ENCODE measurements at places on chromosomes 2 and 18. TPM values are rescaled to one million over a fixed set of nuclear protein-coding genes. Genes with fewer than 3 reads are reported as not detected.

Gene PRKAG3
- total RNA-seq: not detected

Gene LAMA1
- 7.7 TPM for total RNA-seq

DNA sequence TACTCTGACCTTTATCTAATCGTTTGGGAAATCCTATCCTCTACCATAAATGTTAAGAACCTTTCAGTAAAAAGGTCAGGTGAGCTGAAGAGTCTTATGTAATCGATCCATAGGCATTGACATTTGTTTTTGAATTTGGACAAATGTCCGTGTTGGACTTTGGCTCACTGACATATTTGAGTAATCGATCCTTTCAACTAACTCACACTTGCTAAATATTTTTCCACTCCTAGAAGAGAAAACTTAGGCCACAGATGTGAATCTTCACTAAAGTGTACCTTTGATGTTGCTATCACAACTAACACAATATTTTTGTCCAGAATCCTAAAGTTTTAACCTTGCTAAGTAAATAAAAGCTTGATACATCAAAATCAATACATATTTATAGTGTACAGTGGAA is 89.5 kb downstream of the CCDC102B start:
- no peak overlapping the region for H3K4me3 ChIP-seq
- no peak overlapping the region for H3K27ac ChIP-seq
- H3K4me1 ChIP-seq: no peaks in the 10 kb centered on the region
- no peaks in the 10 kb centered on the region for H3K36me3 ChIP-seq

DNA sequence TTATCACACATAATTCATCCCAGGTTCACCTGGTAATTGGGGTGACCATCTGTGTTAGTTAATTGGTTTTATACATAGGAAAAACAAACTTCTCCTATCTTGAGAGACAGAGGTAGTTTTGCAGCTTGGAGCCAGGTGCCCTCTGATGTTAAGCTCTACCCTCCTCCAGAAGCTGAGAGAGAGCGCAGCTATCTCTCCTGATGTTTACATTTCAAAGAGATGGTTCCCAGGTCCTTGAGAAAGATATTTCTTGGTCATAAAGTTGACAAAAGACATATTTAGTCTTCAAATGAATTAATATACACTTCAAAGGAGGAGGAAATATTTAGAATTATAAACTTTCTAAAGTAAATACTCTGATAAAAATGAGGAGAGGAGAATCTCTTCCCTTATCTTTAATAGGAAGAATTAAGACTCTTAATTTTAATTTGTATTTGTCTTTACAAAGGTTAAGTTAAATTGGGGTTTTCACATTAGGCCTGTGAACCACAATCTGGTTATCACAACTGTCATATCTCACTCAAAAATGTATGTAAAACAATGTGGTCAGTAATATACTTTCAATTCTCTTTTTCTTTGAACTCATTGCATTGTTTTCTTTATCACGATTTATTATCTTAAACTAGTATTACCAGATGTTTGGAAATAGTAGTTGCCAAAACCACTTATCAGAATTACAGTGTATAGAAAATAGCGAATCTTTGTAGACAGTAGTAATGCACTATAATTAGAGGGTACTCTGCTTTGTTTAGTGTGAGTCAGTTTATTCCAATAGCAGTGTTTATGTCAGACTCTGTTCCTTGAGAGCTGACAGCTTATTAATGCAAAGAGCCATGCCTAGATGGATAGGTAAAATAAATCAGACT is 26.8 kb downstream of the SERPINB4 start:
- no peaks in the 10 kb centered on the region for H3K4me1 ChIP-seq
- H3K27me3 ChIP-seq: no peaks in the 10 kb centered on the region
- H3K4me3 ChIP-seq: no peak overlapping the region
- H3K27ac ChIP-seq: no peak overlapping the region
- H3K36me3 ChIP-seq: no peaks in the 10 kb centered on the region

- no peaks in the 10 kb centered on the region for H3K36me3 ChIP-seq
- H3K4me1 ChIP-seq: peaks cover 6% of the 10 kb centered on the region
- H3K27ac ChIP-seq: no peak overlapping the region
- H3K4me3 ChIP-seq: no peak overlapping the region
Observed at GRCh38 chr2:219215871-219216534, 2.8 kb downstream of the ABCB6 start.

GRCh38 chr2:2472881-2473280 is 141.8 kb upstream of the MYT1L start:
- H3K36me3 ChIP-seq: no peaks in the 10 kb centered on the region
- H3K4me3 ChIP-seq: no peak overlapping the region
- DNase-seq: no peak
- no peak overlapping the region for H3K27ac ChIP-seq
- H3K4me1 ChIP-seq: no peaks in the 10 kb centered on the region

GRCh38 chr2:179626261-179626660 is 235.2 kb downstream of the ZNF385B start:
- DNase-seq: no peak
- no peaks in the 10 kb centered on the region for H3K27me3 ChIP-seq
- no peaks in the 10 kb centered on the region for H3K36me3 ChIP-seq
- no peaks in the 10 kb centered on the region for H3K4me1 ChIP-seq
- H3K27ac ChIP-seq: no peak overlapping the region

GRCh38 chr2:134405611-134406081 is 151.8 kb downstream of the MGAT5 start:
- DNase-seq: no peak
- H3K4me1 ChIP-seq: no peaks in the 10 kb centered on the region
- H3K4me3 ChIP-seq: no peak overlapping the region
- H3K27ac ChIP-seq: no peak overlapping the region
- H3K36me3 ChIP-seq: no peaks in the 10 kb centered on the region
- H3K27me3 ChIP-seq: no peaks in the 10 kb centered on the region

Measured in colonic mucosa (tissue), 4 donors.